ENCODE measurements at places on chromosomes 7 and 10.
A peak's percentile ranks its signal among the peaks of the same experiment; 100 is the strongest.

- peak; percentile 32 for DNase-seq
These were observed 67.8 kb upstream of the PDCD4 start for GRCh38 chr10:110803830-110804338.

- no peak for DNase-seq
These were observed 841.1 kb upstream of the SORCS1 start for GRCh38 chr10:108005627-108006026.

- DNase-seq: no peak
These were observed 93.9 kb downstream of the PDGFA start for GRCh38 chr7:425794-426188.

DNA sequence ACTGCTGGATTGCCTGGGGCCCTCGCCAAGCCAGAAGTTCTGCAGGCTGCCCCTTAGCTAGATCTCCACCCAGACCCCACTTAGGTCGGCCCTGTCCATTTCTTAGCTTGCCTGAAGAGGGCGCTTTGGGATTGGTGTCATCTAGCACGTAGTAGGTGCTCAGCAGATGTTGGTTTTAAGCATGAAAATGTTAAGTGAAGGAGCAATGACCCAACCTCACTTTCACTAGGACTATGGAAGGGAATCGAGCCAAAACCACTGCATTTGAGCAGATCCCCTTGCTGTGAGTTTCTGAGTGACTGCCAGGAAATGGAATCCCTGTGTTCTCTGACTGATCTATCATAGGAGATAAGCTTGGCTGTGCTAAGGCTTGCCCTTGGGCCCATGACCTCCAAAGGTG, 131.7 kb upstream of the EEPD1 start:
- peak; percentile 32 for DNase-seq

- no peak for DNase-seq
These were observed 1247.8 kb upstream of the SORCS1 start for GRCh38 chr10:108412323-108412722.

DNA sequence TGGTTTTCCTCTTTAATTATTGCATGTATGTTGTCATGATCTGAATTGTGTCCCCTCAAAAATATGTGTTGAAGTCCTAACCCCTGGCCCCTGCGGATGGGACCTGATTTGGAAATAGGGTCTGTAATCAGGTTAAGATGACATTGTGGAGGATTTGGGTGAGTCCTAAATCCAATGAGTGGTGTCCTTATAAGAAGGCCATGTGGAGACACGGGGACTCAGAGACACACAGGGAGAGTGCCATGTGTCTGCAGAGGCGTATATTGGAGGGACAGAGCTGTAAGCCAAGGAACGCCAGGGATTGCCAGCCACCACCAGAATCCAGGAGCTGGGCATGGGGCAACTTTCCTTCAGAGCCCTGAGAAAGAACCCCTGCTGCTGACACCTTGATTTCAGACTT, 171.9 kb downstream of the CREB5 start:
- DNase-seq: peak; percentile 82

- DNase-seq: peak; percentile 65
These were observed 1.5 kb downstream of the TRIL start for GRCh38 chr7:28956608-28957063.

GRCh38 chr10:4147245-4147644, 362.2 kb upstream of the KLF6 start:
- no peak for DNase-seq

DNA sequence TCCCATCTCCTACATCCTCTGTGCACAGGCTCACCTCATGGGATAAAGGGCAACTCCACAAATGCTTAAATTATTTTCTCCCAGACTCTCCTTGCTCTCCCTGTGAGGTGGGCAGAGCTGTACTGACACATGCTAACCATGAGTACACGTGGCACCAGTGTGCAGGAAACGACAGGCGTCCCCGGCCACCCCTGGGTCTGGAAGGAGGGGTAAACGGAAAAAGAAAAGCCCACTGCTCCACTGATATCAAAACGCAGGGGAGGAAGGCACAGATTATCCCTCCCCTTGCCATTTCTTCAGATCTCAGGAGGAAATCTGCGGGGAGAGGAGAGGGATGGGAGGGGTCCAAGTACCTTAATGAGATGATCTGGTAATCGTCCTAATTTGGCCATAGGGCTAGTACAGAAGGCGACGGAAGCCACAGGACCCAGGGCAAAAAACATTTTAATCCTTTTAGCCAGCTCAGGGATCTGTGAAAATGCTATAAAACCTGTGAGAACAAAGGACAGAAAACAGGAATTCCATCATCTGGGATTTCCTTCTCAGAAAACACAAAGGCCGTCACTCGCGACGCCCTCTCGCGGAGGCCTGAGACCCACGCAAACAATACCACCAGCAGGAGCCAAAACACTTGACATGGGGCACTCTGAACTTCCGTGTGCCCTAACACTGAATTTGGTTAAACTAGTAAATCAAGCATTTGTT, 17.8 kb upstream of the CH25H start:
- peak; percentile 95 for DNase-seq

All from NCI-H82 (cell line).